ENCODE measurements at places on chromosomes 1 and 21. TPM values are rescaled to one million over a fixed set of nuclear protein-coding genes. Genes with fewer than 3 reads are reported as not detected.

Gene GSTM5
- 4.2 TPM for total RNA-seq

Gene TAF1A
- total RNA-seq = 8.2 TPM

Gene CFHR1
- total RNA-seq = 22.0 TPM

Gene BATF3
- 6.5 TPM for total RNA-seq

Gene FCRL1
- 5.7 TPM for total RNA-seq

Gene AMY2A
- not detected for total RNA-seq

Gene KPRP
- not detected for total RNA-seq

GRCh38 chr1:70961374-70961975, 86.1 kb downstream of the PTGER3 start:
- no peak overlapping the region for H3K27ac ChIP-seq
- H3K4me3 ChIP-seq = no peak overlapping the region
- H3K27me3 ChIP-seq = no peaks in the 10 kb centered on the region

DNA sequence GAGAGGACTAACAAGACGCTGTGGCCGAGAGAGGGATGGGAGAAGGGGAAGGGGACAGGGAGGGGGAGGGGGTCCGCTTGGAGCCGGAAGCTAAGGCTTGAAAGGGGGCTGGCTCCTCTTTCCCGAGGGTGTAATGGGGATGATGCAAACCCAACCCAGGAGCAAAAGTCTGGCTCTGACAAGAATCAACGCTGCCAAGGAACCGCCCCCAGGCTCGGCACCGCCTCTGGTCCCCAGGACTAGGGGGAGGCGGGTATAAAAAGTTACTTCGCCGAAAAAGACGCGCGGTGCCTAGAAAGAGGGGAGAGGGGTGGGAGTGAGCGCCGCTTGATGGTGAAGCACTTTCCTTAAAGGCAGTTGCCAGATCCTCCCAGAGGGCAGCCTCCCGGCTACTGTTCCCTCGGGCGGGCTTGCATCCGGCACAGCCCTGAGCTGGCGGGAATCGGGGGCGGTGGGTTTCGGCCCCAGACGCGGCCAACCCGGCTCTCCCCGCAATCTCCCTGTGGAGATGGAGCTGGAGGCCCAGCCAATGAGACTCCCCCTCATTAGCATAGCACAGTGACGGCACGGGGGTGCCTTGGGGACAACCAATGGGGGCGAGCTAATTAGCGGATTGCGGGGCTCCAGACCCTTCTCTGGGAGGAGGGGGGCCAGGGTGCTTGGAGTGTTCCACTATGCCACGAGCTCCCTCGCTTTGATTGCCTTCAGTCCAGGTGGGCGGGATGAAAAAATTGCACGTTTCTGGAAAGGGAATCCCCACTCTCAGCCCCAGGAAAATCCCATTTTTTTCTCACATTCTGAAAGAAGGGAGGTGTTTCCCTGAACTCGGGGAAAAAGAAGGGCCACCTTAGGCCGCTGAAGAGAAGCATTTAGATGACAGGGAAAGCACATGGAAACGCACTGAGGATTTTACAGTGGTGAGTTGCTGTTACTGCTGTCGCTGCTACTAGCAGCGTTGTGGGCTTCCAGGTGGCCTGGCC, at the start of gene KCNT2:
TSS of gene KCNT2 (minus strand) at position 51 of the 980 bp plus-strand sequence. CDS start 131 bp downstream, outside the sequence.
- no peaks in the 10 kb centered on the region for H3K27me3 ChIP-seq
- peak; percentile 85 for DNase-seq
- H3K4me1 ChIP-seq = peaks cover 3% of the 10 kb centered on the region
- peak within 1 kb of the TSS; percentile 10 for H3K27ac ChIP-seq
- H3K4me3 ChIP-seq = peak within 1 kb of the TSS; percentile 94

DNA sequence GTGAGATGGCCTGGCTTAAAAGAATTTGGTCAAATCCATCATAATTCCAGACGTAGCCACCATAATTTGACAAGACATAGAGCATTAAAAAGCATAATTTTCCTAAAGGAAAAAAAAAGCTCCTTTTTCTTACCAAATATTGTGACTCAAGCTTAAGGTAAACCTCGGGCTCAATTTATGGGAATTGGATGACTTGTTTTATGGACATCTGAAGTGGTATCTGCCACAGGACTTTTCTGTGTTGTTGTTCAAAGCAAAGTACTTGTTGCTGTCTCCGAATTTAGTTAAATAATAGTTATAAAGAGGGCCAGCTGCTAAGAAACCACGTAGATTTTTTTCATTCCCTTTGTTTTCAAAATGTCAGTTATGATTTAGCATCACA, 1.1 kb downstream of the MPZL1 start:
- no peaks in the 10 kb centered on the region for H3K36me3 ChIP-seq
- no peaks in the 10 kb centered on the region for H3K4me1 ChIP-seq
- peak; percentile 19 for DNase-seq
- H3K27me3 ChIP-seq = no peaks in the 10 kb centered on the region
- H3K27ac ChIP-seq = peak overlapping the region; percentile 1

GRCh38 chr1:192702212-192702902, 66.4 kb downstream of the RGS13 start:
- no peaks in the 10 kb centered on the region for H3K36me3 ChIP-seq
- no peaks in the 10 kb centered on the region for H3K27me3 ChIP-seq
- H3K27ac ChIP-seq = no peak overlapping the region
- DNase-seq = no peak
- no peaks in the 10 kb centered on the region for H3K4me1 ChIP-seq

DNA sequence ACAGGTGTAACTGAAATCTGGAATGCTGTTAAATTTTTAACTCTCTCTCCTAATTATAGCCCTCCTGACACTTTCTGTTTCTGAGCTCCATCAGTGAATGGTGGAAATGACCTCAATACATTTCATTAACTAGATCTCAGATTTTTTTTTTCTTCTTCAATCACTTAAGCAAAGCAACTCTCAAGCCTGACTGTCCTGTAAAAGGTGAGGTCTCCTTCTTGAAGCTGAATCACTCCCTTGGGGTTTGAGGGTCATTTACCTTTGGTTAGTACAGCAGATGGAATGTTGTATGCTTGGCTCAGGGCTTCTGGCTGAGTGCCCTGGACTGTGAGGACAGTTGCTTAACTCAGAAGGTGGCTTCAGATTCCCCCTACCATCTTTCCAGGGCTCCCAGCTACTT, 518.7 kb downstream of the PTPRC start:
- no peaks in the 10 kb centered on the region for H3K36me3 ChIP-seq
- no peak overlapping the region for H3K27ac ChIP-seq
- no peak overlapping the region for H3K4me3 ChIP-seq
- no peaks in the 10 kb centered on the region for H3K27me3 ChIP-seq

GRCh38 chr1:190067592-190067991, 410.1 kb downstream of the BRINP3 start:
- H3K36me3 ChIP-seq = no peaks in the 10 kb centered on the region
- no peaks in the 10 kb centered on the region for H3K27me3 ChIP-seq
- no peak overlapping the region for H3K4me3 ChIP-seq
- H3K27ac ChIP-seq = no peak overlapping the region

- H3K27me3 ChIP-seq = no peaks in the 10 kb centered on the region
- no peak overlapping the region for H3K4me3 ChIP-seq
- no peaks in the 10 kb centered on the region for H3K4me1 ChIP-seq
- H3K36me3 ChIP-seq = no peaks in the 10 kb centered on the region
- no peak overlapping the region for H3K27ac ChIP-seq
Observed at GRCh38 chr1:183711165-183711682, 58.1 kb upstream of the APOBEC4 start.

GRCh38 chr1:157073944-157074685, 25.5 kb downstream of the ETV3L start:
- H3K4me1 ChIP-seq = peaks cover 2% of the 10 kb centered on the region
- no peaks in the 10 kb centered on the region for H3K27me3 ChIP-seq
- no peak overlapping the region for H3K4me3 ChIP-seq
- H3K36me3 ChIP-seq = no peaks in the 10 kb centered on the region

GRCh38 chr1:97384294-97384968, 536.4 kb downstream of the DPYD start:
- no peak overlapping the region for H3K27ac ChIP-seq
- no peaks in the 10 kb centered on the region for H3K36me3 ChIP-seq
- H3K27me3 ChIP-seq = no peaks in the 10 kb centered on the region
- DNase-seq = no peak

- H3K4me1 ChIP-seq = no peaks in the 10 kb centered on the region
- H3K27ac ChIP-seq = peak within 1 kb of the TSS; percentile 94
- DNase-seq = peak; percentile 80
- no peaks in the 10 kb centered on the region for H3K36me3 ChIP-seq
- no peaks in the 10 kb centered on the region for H3K27me3 ChIP-seq
Observed at GRCh38 chr1:41241749-41242341, at the start of gene SCMH1. SCMH1 (minus strand) TSS chr1:41242306; CDS start chr1:41186133, 56,173 bp downstream.

GRCh38 chr1:204831186-204831585, 39.5 kb upstream of the NFASC start:
- H3K4me3 ChIP-seq = peak overlapping the region; percentile 50
- H3K4me1 ChIP-seq = peaks cover 7% of the 10 kb centered on the region
- H3K36me3 ChIP-seq = no peaks in the 10 kb centered on the region
- no peak overlapping the region for H3K27ac ChIP-seq
- no peak for DNase-seq
- H3K27me3 ChIP-seq = peaks cover 3% of the 10 kb centered on the region

- H3K27ac ChIP-seq = no peak overlapping the region
- no peak overlapping the region for H3K4me3 ChIP-seq
- no peaks in the 10 kb centered on the region for H3K4me1 ChIP-seq
- no peak for DNase-seq
- H3K27me3 ChIP-seq = no peaks in the 10 kb centered on the region
Observed at GRCh38 chr21:35753308-35753707, 307.0 kb downstream of the SETD4 start.

DNA sequence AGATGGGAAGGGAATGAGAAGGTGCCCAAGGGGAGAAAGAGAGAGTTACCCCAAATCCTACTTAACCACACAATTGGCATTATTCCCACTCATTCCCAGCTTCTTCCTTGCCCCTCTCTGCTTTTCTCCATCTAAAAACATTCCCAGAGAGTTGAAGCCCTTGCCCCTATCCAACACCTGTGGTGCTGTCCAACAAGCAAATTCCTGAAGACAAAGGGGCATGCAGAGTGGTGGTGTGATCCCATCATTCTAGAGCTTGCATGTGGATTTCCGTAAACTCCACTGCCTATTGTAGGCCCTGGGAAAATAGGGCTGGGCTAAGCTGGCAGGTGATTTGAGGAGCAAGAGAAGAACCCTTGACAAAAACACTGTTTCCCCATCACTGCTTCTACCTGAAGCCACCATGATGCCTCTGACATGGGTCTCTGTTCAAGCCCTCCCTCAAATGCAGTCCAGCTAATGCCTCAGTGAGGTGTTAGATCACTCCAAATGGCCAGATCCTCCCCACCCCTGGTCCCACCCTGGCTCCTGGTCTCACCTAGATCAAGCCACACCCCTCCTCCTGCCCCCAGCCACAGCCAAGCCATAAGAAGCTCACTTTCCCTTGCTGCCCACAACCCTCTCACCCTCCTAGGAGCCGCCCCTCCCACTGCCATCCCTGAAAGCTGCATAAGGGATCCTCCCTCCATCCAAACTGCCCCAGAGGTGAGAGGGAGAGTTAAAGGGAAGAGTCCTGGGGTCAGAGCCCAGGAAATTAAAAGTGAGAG, 29.5 kb downstream of the SYT2 start:
- H3K4me3 ChIP-seq = no peak overlapping the region
- no peaks in the 10 kb centered on the region for H3K36me3 ChIP-seq
- DNase-seq = peak; percentile 60

DNA sequence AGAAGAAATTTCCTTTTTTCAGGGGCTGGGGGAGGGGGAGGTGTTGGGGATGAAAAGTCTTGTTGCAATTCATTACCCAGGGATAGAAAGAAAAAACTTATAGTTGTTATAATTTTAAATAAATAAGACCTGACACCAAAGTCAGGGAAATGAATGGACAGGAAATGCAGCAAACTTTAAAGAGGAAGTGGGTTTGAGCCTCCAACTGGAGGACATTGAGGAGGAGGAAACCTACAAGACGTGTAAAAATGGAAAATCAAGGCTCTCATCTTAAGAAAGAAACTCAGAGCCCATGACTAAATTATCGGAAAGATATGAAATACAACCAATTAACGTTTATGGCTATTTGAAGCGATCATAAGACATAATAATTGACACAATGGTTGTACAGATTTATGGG, 54.4 kb downstream of the NIBAN1 start:
- H3K4me3 ChIP-seq = no peak overlapping the region
- H3K27ac ChIP-seq = no peak overlapping the region
- no peak for DNase-seq
- H3K36me3 ChIP-seq = no peaks in the 10 kb centered on the region
- no peaks in the 10 kb centered on the region for H3K27me3 ChIP-seq

- H3K4me3 ChIP-seq = no peak overlapping the region
- H3K27me3 ChIP-seq = no peaks in the 10 kb centered on the region
- no peak overlapping the region for H3K27ac ChIP-seq
- peaks cover 1% of the 10 kb centered on the region for H3K36me3 ChIP-seq
- DNase-seq = no peak
Observed at GRCh38 chr21:46379691-46380090, 55.7 kb downstream of the PCNT start.

DNA sequence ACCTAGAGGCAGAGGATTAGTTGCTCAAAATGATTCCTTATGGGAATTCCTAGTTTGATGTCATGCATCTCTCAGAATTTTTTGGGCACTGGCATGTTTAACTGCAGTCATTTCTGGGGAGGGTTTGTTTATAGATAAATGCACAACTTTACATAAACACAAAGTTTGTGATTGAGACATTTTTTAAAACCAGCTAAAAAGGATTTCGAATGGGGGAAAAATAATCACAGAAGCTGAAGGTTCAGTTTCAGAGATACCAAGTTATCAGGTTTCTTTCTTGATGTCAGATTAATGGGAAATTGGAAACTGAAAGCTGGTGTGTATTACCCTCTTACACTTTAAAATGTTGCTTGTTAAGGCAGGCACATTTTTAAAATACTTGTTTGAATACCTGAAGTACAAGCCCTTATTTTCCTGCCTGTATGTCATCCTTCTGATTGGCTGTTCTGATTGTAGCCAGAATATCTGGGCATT, 72.1 kb downstream of the DISP1 start:
- no peaks in the 10 kb centered on the region for H3K27me3 ChIP-seq
- DNase-seq = no peak
- no peak overlapping the region for H3K4me3 ChIP-seq
- H3K27ac ChIP-seq = no peak overlapping the region

- no peaks in the 10 kb centered on the region for H3K36me3 ChIP-seq
- no peaks in the 10 kb centered on the region for H3K4me1 ChIP-seq
- no peak overlapping the region for H3K4me3 ChIP-seq
- no peaks in the 10 kb centered on the region for H3K27me3 ChIP-seq
Observed at GRCh38 chr1:230188826-230189225, 121.8 kb downstream of the GALNT2 start.

GRCh38 chr1:36258960-36259344, 34.7 kb downstream of the THRAP3 start:
- no peaks in the 10 kb centered on the region for H3K27me3 ChIP-seq
- no peaks in the 10 kb centered on the region for H3K36me3 ChIP-seq
- no peak for DNase-seq
- peak overlapping the region; percentile 47 for H3K27ac ChIP-seq

GRCh38 chr1:35454176-35454575, 103.0 kb downstream of the KIAA0319L start:
- H3K36me3 ChIP-seq = peaks cover 6% of the 10 kb centered on the region
- no peak overlapping the region for H3K27ac ChIP-seq
- no peak overlapping the region for H3K4me3 ChIP-seq
- no peaks in the 10 kb centered on the region for H3K27me3 ChIP-seq

GRCh38 chr1:2312160-2312514, 79.2 kb downstream of the MORN1 start:
- peaks cover 14% of the 10 kb centered on the region for H3K36me3 ChIP-seq
- no peaks in the 10 kb centered on the region for H3K4me1 ChIP-seq
- no peaks in the 10 kb centered on the region for H3K27me3 ChIP-seq

GRCh38 chr1:109252893-109253802, 3.8 kb downstream of the CELSR2 start:
- H3K4me3 ChIP-seq = peak overlapping the region; percentile 38
- peak overlapping the region; percentile 85 for H3K27ac ChIP-seq
- H3K4me1 ChIP-seq = peaks cover 17% of the 10 kb centered on the region
